Activated T-helper 9 cell treated with anti-CD3 and anti-CD28 coated beads, Interleukin-2, amount 50 U/mL, for 16 hours (primary cell): ENCODE measurements at places on chromosomes 4 and X.

DNA sequence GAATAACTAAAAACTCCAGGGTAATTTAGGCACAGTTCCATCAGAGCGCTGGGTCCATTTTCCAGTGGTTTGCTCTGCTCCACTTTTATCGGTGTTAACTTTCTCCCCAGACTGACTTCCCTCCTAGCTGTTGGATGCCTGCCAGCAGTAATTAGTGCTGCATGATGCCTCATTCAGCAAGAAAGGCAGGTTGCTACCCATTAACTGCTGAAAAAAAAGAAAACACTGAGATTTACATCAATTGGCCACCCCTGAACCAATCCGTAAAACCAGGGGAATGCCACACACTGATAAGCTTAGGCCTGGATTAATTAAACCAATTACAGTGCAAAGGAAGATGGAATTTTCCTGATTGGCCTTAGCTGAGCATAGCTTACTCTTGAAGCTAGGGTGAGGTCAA, 182.4 kb upstream of the CXXC4 start:
- no peak for DNase-seq

- DNase-seq, result no peak
These were observed 152.4 kb upstream of the BMPR1B start for GRCh38 chr4:94605241-94605805.

- no peak for DNase-seq
These were observed 340.9 kb upstream of the CTSO start for GRCh38 chr4:156294577-156294976.

DNA sequence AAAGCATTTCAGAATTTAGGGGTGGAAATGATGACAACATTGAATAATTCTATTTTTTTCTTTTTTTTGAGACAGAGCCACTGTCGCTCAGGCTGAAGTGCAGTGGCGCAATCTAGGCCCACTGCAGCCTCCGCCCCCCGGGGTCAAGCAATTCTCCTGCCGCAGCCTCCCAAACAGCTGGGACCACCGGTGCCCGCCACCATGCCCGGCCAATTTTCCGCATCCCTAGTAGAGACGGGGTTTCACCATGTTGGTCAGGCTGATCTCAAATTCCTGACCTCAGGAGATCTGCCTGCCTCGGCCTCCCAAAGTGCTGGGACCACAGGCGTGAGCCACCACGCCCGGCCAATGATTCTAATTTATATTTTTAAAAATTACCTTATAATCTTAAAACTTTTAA, 7.2 kb downstream of the NBDY start:
- DNase-seq, result no peak

DNA sequence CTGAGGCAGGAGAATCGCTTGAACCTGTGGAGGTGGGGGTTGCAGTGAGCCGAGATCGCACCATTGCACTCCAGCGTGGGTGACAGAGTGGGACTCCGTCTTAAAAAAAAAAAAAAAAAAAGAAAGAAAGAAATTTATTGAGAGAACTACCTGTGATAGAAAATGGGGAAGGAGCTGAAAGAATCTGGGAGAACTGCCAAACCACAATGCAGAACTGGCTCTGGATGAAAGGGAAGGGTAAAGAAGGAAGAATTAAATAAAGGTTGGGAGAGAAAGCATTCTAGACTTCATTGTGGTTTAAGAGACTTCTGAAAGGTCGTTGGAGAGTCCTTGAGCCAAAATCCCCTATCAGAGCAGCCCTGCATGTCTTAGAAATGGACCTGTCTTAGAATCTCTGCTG, 567.9 kb upstream of the HTR2C start:
- DNase-seq, result no peak

- no peak for DNase-seq
These were observed 55.4 kb upstream of the LHFPL1 start for GRCh38 chrX:112735147-112735546.

DNA sequence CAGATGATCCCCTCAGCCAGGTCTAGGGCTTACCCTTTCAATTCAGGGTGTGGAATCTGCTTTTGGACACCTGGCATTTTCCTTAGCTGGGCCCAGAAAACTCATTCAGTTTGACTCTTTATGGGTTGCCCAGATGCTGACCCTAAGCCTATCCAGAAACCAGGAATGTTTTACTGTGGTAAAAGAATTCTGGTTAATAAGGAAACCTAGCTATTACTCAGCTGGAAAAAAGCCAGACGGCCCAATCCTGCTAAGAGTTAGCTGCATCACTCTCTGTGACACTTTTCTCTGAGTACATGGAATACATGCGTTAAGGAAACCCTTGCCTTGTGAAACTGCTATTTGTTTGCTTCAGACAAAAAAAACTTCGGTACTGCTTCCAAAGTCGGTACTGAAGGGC, 28.0 kb downstream of the ING2 start:
- no peak for DNase-seq

DNA sequence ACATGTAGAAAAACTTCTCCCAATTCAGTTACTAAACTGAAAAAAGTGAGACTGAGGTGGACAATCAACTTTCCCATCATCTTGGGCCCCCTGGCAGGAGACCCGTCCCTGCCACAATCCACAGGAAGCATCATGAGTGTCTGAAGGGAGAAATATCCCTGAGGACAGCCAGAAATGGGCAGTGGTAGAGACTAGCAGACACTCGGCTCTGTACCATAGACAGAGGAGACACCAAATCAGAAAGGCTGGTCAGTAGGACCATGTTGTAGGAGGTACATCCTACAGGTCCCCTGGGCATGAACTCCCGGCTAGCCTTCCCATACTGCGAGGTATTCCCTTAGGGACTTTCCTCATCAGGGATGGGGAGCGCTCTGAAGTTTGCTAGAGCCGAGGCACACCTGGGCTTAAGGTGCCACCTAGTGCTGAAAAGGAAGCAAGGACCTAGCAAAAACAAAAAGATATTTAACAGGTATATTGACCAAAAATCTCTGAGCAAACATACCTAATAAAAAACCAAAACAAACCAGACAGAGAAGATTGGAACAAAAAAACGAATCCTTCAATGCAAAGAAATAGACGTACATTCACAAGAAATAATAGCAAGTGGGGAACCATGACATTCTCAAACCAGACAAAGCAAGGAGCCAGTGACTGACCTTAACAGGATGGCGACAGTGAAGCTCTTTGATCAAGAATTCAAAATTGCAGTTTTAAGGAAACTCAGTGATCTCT, 55.6 kb downstream of the HAUS3 start:
- no peak for DNase-seq
